ENCODE measurements at places on chromosomes 2 and 18.

GRCh38 chr18:11147371-11147951 lies 1.9 kb downstream of the PIEZO2 start:
- DNase-seq = no peak

GRCh38 chr2:236171181-236171679 lies 3.0 kb upstream of the GBX2 start:
- no peak for DNase-seq

DNA sequence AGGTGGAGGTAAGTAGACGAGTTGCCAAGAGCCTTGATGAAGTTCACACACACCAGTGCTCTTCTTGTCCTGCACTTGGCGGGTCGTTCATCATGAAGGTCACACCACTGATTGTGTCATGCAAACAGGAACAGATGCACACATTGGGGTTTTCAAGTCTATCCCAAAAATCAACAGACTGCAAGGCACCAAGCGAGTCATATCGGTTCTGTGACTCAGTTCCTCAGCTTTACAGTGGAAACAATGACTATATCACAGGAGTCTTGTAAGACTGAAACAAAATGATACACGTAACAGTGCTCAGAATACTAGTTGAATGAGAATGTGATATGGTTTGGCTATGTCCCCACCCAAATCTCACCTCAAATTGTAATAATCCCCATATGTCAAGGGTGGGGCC lies 526.9 kb upstream of the ID2 start:
- peak; percentile 21 for DNase-seq

DNA sequence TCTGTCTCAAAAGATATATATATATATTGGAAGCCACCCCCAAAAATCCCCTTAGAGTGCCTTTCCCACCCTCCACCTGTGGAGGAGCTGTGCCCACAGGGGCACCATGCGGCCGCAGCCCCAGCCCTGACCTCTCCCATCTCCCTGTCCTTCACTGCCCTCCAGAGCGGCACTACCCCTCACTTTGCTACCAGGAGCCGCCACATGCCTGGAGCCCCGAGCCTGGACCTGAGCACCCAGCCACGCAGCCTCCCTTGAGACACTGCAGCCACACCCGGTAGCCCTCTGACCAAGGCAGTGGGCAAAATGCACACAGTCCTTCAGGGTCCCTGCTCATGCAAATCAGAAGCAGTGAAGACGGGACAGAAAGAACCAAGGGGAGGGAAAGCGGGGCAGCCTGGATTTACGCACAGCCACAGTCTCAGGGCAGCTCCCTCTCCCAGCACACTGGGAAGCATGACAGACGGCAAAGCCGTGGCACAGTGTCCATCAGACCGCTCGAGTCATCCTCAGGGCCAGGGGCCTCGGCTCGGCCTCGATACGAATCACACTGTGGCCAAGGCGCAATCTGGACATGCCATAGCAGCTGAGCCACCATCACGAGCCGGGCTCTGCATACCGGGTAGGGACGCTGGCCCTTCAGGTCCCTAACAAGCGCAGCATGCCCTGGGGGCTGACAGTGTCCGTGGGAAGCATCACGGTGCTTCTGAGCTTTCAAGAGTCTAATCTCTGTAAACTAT lies 10.1 kb downstream of the HDAC4 start:
- no peak for DNase-seq

GRCh38 chr18:71899707-71900472 lies 644.3 kb downstream of the CBLN2 start:
- no peak for DNase-seq

- peak; percentile 66 for DNase-seq
Measured at GRCh38 chr2:86225581-86225980, 26.3 kb downstream of the MRPL35 start.

- no peak for DNase-seq
Measured at GRCh38 chr2:72139471-72139873, 8.2 kb downstream of the CYP26B1 start.

DNA sequence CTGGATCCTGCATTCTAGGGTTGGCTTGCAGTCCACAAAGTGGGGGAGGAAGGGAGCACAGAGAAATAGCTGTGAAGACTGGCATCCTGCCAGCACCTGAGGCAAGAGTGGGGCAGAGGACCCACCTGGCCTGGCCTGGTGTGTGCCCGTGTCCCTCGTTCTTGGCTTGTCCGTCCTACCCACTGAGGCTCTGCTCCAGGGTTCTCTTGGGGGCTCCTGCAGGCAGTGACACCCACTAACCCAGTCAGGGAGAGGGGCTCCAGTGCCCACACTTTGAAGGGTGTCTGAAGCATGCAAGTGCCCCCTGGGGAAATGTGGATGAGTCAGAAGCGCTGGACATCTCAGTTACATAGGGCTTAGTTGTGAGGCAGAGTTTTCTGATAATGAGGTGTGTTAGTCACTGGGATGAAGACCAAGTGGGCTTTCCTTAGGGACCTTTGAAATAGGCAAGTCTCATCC lies 79.4 kb downstream of the SLC4A3 start:
- no peak for DNase-seq

DNA sequence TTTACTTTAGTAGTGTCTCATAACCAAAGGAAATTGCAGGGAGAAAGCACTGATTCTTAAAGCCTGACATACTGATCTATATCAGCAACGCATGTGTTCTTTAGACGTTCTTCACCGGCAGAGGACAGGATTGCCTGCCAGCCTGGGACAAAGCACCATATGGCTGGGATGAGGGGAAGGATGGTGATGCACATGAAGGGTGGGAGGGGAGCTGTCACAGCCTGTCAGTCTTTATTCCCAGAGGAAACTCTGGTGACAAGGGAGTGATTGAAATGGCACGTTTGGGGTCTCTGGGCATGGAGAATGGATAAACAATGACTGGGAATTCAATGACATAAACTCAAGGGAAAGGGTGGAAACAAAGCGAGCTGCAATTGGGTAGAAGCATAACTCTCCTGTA lies 808.1 kb downstream of the DCC start:
- DNase-seq = no peak

All from stimulated activated CD4-positive, alpha-beta T cell treated with anti-CD3 and anti-CD28 coated beads, Interleukin-4, amount 100 ng/mL, for 4 hours (primary cell).